Kidney epithelial cell (primary cell): ENCODE measurements at places on chromosomes 7 and 10. TPM values are rescaled to one million over a fixed set of nuclear protein-coding genes. Genes with fewer than 3 reads are reported as not detected.
A peak's percentile ranks its signal among the peaks of the same experiment; 100 is the strongest.

Gene EVX1
- total RNA-seq, result not detected in 2 replicates

Gene ANKRD61
- total RNA-seq, result not detected in 2 replicates

Gene PLXNA4
- 0.14 and 5.9 TPM in 2 replicates for total RNA-seq

DNA sequence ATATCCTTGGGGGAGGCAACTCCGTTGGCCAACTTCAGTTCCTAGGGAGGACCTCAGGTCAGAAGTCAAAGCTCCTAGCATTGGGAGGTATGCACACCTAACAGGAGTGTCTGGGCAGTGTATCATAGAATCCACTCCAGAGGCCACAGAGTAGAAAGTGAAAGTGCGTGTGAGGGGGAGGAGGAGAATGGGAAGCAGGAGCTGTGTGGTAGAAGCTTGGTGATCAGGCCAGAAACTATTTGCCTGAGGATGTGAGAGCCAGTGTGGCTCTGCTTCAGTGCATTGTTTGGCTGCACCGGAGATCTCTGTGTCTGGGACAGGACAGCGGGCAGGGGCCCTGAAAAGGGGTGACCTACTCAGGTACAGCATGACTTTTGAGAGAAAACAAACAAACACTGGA lies 557.4 kb upstream of the VSTM2A start:
- DNase-seq, result no peak

GRCh38 chr7:31778296-31778695 lies 91.3 kb downstream of the PPP1R17 start:
- DNase-seq, result no peak

Gene IL15RA
- total RNA-seq, result 23.1 and 23.6 TPM in 2 replicates

- DNase-seq, result no peak
These were observed 124.5 kb downstream of the MYOF start for GRCh38 chr10:93357680-93358079.

Gene ZNF853
- total RNA-seq, result 25.7 and 36.3 TPM in 2 replicates

GRCh38 chr7:65832281-65832680 lies 40.6 kb upstream of the VKORC1L1 start:
- peak; percentile 7 for DNase-seq

DNA sequence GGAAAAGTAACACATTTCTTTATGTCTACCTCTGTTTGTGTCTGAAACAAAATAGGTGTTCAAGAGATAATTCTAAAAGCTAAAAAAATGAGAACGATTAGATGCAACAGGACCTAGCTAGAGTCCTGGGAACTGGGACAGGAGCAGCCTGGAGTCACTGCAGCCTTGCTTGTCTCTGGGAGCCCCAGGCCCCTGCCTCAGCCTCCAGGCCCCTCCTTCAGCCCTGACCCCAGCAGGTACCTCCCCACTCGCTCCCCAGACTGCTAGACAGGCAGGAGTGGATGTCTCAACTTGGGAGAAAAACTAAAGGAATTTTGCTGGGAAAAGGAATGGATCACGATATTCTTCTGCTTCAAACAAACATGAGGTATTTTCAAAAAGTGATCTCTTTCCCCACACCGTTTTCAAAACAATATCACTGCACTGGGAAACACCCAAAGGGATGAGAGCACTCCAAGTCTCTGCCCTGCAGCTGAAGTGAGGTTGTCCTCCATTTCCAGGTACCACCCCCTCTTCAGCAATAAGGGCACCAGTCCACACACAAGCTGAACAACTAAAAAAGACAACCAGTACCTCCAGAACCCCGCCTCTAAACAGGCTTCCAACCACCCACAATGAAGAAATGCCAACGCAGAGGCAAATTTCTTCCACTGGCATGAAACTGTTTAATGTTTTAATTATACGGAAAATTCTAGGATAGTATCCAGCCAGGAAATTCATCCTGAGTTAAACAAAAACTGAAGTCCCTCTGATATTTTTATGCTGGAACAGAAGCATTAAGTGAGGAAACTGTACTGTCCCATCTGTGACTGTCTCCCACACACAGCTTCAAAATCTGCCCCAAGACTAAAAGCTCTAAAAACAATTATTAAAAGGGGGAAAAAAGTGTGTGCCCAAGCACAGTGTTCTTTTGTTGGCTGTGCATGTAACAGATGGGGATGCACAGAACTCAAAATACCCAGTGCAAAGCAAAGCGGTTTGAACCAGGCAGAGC lies 47.2 kb downstream of the XPNPEP1 start:
- no peak for DNase-seq

Gene TUBB8
- total RNA-seq, result not detected in 2 replicates

Gene STEAP2
- total RNA-seq, result 5.2 and 16.4 TPM in 2 replicates

GRCh38 chr7:37150856-37151255 lies 297.8 kb downstream of the ELMO1 start:
- no peak for DNase-seq

Gene PCLO
- 4.7 and 7.4 TPM in 2 replicates for total RNA-seq

Gene NKX2-3
- not detected in 2 replicates for total RNA-seq

DNA sequence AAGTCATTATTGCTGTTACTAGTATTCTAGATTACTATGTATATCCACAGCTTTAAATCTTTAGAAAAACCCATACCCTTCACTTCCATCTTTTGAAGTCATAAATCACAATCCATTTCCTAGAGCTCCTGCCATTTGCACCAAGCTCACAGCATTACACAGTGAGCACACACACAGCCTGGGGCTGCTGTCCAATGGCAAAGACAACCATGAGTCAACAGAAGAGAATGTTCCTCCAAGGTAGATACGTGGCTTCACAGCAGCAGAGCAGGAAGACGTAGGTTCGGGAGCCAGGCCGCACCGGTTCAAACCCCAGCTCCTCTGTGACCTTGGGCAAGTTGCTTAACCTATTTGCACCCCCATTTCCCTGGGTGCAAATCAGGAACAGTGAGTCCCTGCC lies 234.6 kb downstream of the DIP2C start:
- peak; percentile 90 for DNase-seq

DNA sequence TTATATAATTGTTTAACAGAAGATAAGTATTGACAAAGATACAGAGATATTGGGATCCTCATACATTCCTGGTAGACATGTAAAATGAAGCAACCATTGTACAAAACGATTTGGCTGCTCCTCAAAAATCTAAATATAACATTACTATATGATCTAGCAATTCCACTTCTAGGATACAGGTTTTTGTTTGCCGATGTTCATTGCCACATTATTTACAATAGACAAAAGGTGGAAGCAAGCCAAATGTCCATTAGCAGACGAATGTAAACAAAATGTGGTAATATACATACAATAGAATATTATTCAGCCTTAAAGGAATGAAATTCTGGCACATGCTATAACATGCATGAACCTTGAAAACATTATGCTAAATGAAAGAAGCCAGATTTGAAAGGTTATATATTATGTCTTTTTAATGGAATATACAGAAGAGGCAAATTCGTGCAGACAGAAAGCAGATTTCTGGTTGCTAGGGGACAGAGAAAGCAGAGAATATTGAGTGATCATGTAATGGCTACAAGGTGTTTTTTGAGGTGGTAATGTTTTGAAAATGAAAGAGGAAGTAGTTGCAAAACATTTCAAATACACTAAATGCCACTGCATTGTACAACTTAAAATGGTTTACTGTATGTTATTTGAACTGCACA lies 44.9 kb downstream of the POLR1F start:
- DNase-seq, result no peak

DNA sequence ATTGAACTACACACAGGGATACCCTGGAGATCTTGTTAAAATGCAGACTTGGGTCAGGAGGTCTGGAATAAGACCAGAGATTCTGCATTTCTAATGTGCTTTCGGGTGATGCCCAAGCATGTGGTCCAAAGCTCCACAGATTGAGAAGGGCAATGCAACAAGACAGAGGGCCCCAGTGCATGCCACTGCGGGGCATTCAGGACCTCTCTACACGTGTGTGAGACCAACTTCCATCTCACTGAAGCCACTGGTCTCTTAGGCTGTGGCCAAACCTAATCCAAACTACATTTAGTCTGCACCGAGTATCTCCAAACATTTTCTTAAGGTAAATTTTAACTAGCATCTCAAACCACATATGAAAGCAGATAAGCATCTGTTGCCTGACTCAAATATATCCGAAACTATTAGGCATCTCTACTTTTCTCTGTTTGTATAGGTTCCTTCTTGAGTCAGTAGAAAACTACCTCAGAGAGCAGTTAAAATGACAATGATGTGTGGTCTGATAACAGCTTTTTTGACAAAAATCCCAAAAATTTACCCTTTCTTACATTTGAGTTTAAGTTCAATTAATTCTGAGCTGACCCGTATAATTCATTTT lies 107.5 kb downstream of the ELMO1 start:
- no peak for DNase-seq

DNA sequence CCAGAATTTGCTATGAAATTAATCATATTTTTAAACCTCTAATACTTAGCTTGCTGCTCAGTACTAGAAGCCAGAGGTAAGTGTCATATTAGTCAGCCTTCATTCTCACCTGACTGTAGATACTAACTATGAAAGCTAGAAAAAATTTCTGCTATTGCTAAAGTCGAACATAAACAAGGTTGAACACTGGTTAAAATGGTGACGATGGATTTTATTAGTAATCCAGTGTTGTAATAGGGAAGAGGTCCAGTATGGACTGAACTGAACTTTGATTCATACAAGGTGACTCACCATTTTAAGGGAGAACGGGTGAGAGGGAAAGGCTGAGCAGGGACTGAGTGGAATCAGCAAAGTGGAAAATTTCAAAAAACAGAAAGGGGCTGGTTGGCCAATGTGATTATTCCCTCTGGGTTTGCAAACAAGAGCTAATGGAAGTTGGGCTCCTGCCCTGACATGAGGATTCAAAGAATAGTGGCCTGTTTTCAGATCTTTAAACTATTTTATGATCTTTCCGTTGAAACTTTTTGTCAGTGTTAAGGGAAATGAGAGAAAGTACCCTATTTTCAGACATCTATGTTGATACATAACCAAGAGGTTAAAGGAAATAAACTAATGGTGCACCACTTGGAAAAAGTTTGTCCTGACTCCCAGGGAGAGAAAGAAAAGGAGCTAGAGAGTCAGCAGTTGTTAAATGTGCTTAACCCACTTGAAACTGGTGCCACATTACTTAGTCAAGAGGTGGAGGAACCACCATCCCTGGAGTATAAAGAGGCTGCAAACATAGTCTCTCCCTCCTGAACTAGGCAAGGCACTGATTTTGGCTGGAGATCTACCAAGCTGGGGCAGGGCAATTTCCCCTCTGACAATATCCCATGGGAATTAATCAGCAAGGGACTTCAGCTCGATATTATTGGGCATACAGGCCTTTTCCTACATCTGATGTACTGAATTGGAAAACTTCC lies 15.3 kb upstream of the AKR1C1 start:
- peak; percentile 86 for DNase-seq

DNA sequence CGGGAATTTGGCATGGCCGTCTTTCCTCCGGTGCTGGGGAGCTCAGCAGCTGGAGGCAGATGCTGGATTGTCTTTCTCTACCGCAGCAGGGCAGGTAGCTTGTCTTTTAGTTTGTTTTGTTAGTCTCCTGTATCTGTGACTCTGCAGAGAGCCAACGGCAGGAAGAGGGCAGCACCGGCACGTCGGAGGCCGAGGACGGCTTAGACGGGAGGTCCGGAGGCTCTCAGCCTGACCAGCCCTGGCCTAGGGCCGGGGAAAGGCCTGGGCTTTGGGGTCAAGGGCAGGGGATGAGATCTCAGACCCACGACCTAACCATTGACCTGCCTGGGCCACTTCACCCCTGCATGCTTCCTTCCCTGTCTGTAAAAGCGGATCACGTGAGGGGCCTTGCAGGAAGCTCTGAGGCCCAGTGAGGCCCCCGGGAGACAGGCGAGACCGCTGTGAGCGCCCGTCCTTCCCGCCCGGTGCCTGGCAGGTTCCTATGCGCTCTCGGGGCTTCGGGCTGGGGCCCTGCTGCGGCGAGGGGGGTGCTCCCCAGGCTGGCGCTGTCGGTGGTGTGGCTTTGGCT lies 72.7 kb downstream of the LHPP start:
- no peak for DNase-seq

GRCh38 chr10:88254091-88254490 lies 329.0 kb downstream of the RNLS start:
- peak; percentile 84 for DNase-seq

- DNase-seq, result peak; percentile 28
These were observed 21.7 kb upstream of the MALSU1 start for GRCh38 chr7:23277359-23277989.

- DNase-seq, result no peak
These were observed 254.8 kb upstream of the PITRM1 start for GRCh38 chr10:3427347-3427746.

Gene CACNB2
- 0.04 and 0.21 TPM in 2 replicates for total RNA-seq

Gene CALHM1
- total RNA-seq, result not detected in 2 replicates

Gene ADGRA1
- not detected in 2 replicates for total RNA-seq

DNA sequence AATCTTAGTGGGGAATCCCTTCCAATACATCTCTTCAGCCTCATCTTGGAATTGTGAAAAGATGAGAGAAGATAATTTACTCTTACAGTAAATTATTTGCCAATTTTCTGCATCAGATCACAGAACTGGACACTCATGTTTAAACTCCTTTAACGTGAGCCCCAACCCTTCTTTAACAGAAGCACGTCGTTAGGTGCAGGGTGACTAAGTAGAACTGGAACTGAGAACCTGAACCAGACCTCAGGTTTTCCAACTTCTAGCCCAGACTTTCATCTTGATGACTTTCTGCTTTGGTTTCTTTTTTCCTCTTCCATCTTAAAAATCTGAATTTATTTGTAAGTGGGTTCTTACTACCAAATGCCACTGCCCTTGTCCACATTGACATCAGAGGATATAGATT lies 57.2 kb upstream of the LYZL2 start:
- DNase-seq, result no peak

Gene SSC4D
- 5.4 and 6.4 TPM in 2 replicates for total RNA-seq

DNA sequence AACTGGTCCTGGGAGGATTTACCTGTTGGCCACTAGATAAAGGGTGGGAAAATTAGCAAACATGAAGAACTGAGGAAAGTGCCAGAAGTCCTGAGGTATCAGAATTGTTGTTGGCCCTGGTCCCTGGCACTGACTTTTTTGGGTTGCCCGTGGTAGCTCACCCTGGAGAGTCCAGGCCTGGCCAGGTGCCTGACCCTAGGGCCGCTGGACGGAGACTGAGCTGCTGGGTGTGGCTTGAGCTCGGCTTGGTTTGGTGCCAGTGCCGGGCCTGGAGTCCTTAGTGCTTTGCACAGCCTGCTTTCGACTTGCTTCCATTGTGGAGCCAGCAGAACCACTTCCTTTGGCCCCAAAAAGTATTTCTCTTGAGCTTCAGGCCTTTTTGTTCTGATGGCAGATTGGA lies 12.9 kb downstream of the MDH2 start:
- DNase-seq, result no peak

Gene SH2B2
- total RNA-seq, result 10.0 and 11.4 TPM in 2 replicates

Gene ATOH7
- not detected in 2 replicates for total RNA-seq

DNA sequence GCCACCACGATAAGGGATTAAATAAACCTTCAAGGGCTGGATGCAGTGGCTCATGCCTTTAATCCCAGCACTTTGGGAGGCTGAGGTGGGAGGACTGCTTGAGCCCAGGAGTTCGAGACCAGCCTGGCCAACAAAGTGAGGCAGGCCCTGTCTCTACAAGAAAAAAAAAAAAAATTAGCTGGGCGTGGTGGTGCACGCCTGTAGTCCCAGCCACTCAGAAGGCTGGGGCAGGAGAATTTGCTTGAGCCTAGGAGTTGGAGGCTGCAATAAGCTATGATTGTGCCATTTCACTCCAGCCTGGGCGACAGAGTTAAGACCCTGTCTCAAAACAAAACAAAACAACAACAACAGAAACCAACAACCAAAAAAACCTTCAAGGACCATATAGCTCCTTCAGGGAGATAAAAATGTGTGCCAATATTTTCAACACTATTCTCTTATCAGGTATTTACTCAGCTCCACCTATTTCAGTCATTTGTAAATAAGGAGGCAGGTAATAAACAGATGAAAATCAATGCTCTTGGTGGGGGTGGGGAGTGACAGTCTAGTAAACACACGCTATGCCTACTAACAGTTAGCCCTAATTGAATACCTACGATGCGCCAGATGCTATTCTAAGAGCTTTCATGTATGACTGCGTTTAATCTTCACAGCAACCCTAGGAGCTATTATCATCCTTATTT lies 13.2 kb downstream of the BAIAP2L1 start:
- DNase-seq, result no peak
